NCI-H1105 treated with DMSO at 0.1 percent for 48 hours (cell line): ENCODE measurements at places on chromosomes 16 and 17.

DNA sequence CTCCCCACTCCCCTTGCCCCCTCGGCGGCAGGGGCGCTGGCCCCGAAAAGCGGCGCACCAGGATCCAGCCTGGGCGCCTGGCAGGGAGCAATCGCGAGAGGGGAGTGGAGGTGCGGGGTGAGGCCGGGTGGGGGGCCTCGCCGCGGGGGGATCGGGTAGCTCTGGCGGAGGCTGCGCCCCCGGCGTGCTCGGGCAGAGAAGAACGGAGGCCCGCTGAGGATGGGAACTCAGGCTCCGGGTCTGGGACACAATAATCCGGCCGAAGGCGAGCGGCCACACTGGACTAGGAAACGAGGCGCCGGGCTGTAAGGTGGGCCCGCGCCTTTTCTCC, 721 bp upstream of the PCGF2 start:
- peak; percentile 23 for DNase-seq

GRCh38 chr17:62981933-62982332, 15.9 kb downstream of the TANC2 start:
- DNase-seq, result no peak

GRCh38 chr17:33262266-33263123, 30.6 kb downstream of the ASIC2 start:
- DNase-seq, result no peak

GRCh38 chr16:64654178-64654577, 467.7 kb downstream of the CDH11 start:
- no peak for DNase-seq

DNA sequence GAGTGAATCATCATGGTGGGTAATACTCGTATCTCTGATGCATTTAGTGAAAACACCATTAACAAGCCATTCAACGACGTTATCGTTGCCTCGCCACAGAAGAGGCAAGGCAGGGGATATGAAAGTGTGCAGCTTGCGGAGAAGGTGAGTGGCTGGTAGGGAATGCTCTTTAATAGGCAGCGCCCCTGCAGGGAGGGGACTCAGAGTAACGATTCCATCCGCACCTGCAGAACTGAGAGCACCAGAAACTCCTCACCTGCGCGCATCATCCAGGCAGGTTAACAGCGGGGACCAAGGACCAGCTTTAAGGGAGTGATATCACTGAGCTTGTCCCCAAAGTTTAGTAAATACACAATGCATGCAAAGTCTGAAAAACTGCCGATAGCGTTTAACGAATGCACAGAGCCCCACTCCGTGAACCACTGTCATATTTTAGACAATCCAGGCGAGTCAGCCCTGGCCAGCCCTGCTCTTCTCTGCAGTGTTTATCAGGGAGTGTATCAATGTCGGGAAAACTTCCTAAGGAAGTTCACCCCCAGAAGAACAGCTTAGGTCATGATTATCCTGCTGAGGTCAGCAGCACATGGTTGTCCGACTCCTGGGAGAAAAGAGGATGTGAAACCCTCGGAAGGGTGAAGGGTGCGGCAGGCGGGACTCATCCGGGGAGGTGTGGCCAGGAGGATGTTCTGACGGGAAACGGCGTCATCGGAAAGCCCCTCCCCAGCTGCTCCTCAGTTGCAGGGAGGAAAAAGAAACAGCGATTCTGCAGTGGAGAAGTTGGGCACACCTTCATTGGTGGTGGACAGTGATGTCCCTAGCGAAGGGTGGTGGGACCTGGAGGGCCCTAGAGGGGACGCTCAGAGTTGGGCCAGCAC, 68.5 kb upstream of the DNAH17 start:
- DNase-seq, result no peak
